ENCODE measurements at places on chromosomes 5 and 9.

GRCh38 chr9:22265534-22265933, 181.1 kb upstream of the DMRTA1 start:
- DNase-seq: no peak

GRCh38 chr5:79489773-79490172, 24.2 kb downstream of the HOMER1 start:
- no peak for DNase-seq

DNA sequence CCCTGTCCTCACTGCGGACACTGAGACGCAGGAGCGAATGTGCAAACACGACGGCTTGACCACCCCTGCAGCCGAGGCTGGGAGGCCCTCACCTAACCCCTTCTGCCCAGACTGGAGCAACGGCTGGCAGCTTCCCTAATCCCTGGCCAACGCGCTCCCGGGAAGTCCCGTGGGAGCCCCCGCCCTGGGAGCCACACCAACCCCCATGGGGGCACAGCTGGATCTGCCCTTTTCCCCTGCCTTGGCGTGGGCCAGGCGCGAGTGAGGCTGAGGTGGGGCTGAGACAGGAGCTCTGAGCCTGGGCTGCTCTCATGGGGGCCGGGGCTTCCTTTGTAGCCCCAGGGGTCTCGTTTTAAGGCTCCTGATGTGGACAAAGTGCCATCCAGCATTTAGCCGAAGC, 4.6 kb upstream of the DNLZ start:
- no peak for DNase-seq

- DNase-seq: peak; percentile 41
These were observed 5.8 kb downstream of the TLX3 start for GRCh38 chr5:171314728-171315385.

- DNase-seq: no peak
These were observed 58.6 kb downstream of the PTCD2 start for GRCh38 chr5:72378639-72379289.

DNA sequence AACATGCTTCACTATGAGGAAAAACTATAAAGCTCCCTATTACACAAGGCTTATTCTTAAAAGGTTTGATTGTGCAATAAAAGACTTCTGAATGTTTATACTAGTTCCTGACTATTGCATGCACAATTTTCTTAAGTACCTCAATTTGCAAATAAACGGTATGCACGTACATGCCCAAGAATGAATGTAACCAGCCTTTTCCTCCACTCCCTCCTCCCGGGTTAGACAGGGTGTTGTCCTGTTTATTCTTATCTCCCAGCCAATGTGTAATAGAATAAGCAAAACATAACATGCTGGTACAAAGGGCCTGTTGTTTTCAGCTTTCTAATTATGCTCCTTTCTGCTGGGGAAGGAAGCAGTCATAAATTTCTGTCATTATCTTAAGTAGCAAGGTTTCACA, 79.1 kb downstream of the AOPEP start:
- DNase-seq: no peak

Measured in WTC11 (cell line).